ENCODE measurements at places on chromosomes 12 and 14.

DNA sequence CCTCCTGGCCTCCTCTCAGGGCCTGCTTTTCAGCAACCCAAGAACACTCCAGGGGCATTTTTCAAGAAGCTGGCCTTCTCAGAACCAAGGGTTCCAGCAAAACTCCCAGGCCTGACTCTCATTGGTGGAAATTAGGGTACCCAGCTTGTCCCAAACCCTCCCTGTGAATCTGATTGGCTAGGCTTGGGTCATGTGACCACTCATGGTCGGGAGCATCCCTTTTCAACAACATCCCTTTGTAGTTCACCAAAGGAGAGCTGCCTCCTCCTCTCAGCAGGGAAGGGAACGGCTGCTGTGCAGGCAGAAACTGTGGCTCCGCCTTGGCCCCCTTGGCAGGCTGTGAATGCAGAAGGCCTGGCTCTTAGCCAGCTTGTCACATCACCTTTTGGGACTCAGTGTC lies 94.5 kb downstream of the AACS start:
- DNase-seq = no peak

DNA sequence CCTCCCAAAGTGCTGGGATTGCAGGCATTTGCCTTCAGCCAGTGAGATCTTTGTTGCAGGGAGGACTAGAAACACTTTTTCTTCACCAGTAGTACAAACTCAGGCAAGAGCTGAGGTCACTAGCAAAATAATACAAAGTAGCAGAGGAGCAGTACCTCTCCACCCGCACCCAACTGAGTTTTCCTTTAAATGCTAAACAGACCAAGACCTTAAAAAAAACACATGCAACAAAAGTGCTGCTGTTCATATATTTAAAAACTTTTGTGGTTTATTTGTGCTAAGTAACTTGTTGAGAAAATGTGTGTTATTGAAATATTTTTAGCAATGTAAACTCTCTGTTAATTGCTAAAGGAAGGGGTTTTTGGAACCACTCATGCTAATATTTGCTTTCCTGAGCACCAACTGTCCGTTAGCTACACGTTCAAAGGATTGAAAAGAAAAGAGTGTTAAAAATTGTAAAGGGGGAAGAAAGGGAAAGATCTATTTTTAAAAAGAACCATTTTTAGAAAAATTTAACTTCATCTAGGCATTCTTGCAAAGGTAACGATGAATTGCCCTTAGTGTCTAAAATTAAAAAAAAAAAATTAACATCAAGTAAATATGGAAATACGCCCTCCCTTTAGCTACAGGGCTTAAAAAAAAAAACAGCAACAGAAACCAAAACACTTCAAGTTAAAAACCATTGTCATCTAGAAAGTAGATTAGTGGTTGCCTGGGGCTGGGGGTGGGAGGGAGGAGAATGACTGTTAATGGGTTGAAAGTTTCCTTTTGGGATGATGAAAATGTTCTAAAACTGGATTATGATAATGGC lies 114.0 kb upstream of the KRAS start:
- no peak for DNase-seq

- DNase-seq = no peak
These were observed 59.0 kb downstream of the LLPH start for GRCh38 chr12:66071549-66071948.

- DNase-seq = no peak
These were observed 2.0 kb downstream of the ANO6 start for GRCh38 chr12:45217846-45218245.

- no peak for DNase-seq
These were observed 466.0 kb downstream of the RAD51B start for GRCh38 chr14:68285421-68286179.

- no peak for DNase-seq
These were observed 8.5 kb downstream of the XRCC3 start for GRCh38 chr14:103706551-103707328.

GRCh38 chr12:79661629-79662028 lies 29.1 kb downstream of the PAWR start:
- no peak for DNase-seq

- no peak for DNase-seq
These were observed 8.7 kb upstream of the JDP2 start for GRCh38 chr14:75418850-75419768.

All from thoracic aorta (tissue), 2 donors.